Cardiac atrium fibroblast (primary cell): ENCODE measurements at places on chromosomes 11 and 22. TPM values are rescaled to one million over a fixed set of nuclear protein-coding genes. Genes with fewer than 3 reads are reported as not detected.

Gene MMP10
- total RNA-seq = 0.16 TPM in 1 of 2 replicates, not detected in the other

Gene GDPD4
- total RNA-seq = not detected in 2 replicates

Gene MEI1
- 1.3 and 2.0 TPM in 2 replicates for total RNA-seq

Gene LRRC75B
- 6.8 and 9.9 TPM in 2 replicates for total RNA-seq

Gene IL17REL
- total RNA-seq = not detected in 2 replicates

Gene CD3E
- total RNA-seq = not detected in 2 replicates

Gene PLEKHB1
- 0.81 TPM in 1 of 2 replicates, not detected in the other for total RNA-seq

Gene BTG4
- not detected in 2 replicates for total RNA-seq

Gene FAM180B
- total RNA-seq = not detected in 2 replicates

Gene BDNF
- total RNA-seq = 3.7 and 4.3 TPM in 2 replicates

Gene DGCR6
- total RNA-seq = 1.1 and 1.4 TPM in 2 replicates

Gene GP1BB
- total RNA-seq = 10.9 TPM in 1 of 2 replicates, not detected in the other

Gene IGHMBP2
- total RNA-seq = 6.5 TPM in 2 replicates

Gene RAPSN
- not detected in 2 replicates for total RNA-seq

Gene LRRC74B
- total RNA-seq = not detected in 2 replicates

Gene F2
- not detected in 2 replicates for total RNA-seq
